ENCODE measurements at places on chromosomes 3 and 15.

- no peak for DNase-seq
These were observed 22.4 kb downstream of the RLBP1 start for GRCh38 chr15:89198934-89199333.

DNA sequence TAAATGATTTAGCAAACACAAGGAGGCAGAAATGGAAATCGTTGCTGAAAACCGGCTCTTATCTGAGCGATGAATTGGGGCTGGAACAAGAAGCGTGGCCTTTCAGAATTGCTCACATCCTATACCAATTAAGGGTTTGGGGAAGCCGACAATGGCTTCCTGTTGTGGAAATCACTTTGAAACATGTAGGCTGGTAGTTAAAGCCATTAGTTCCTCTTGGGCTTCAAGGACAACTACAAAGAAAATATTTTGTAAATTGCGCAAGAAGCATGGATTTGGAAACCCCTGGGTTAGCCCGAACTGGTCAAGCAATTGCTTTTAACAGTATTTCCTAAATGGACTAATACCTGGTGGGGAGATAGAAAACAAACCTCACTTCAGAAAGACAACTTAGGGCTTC lies 182.4 kb downstream of the ADAMTS9 start:
- no peak for DNase-seq

DNA sequence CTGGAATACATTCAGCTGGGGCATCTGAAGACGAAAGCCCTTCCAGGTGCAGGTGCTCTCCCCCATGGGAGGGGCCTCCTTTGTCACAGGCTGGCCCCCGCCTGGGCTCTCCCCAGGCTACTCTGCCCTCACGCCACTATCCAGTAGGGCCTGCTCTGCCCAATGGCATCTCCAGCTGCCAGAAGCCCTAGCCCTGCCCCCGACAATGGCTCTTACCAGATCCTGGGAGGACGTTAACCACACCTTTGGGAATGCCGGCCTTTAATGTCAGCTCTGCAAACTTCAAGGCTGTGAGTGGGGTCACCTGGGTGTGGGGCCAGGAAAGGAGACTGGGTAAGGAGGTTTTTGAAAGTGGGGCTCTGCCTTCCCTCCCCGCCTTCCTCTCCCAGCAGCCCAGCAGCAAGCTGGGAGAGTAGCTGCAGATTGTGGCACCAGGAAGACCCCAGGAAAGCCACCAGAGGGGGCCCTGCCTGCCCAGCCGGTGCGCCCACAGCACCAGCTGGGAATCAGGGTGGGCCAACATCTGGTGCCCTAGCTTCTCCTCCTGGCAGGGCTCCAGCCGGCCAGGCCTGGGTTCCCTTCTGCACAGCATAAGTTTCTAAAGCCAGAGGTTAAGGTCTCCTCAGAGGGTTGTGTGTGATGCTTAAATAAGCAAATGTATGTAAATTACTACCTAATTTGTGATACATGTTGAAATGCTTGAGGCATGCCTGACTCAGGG lies 40.4 kb upstream of the SLC41A3 start:
- DNase-seq, result no peak

DNA sequence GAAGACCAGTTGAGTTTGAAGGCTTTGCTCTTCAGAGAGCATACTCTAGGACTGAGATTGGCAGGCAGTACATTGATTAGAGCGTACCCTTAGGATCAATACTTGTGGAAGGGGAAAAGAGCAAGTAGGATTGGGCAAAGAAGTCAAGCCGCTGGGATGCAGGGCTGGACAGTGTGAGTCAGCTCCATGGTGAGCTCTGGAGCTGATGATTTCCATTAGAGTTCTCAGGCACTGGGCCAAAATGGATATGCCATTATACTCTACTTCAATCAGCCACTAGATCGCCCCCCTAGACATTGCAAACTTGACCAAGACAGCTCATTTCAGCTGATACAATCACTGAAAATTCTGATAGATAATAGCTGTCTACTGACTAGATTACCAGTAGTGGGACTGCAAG lies 432.7 kb upstream of the ALCAM start:
- DNase-seq, result no peak

GRCh38 chr15:45611305-45611704 lies 23.5 kb upstream of the SQOR start:
- no peak for DNase-seq

All from NCI-H1930 (cell line).